Stimulated activated CD4-positive, alpha-beta T cell treated with anti-CD3 and anti-CD28 coated beads, Interleukin-12 subunit alpha, Interleukin-12 subunit beta, amount 100 ng/mL, for 48 hours (primary cell): ENCODE measurements at places on chromosomes 7 and 10.

DNA sequence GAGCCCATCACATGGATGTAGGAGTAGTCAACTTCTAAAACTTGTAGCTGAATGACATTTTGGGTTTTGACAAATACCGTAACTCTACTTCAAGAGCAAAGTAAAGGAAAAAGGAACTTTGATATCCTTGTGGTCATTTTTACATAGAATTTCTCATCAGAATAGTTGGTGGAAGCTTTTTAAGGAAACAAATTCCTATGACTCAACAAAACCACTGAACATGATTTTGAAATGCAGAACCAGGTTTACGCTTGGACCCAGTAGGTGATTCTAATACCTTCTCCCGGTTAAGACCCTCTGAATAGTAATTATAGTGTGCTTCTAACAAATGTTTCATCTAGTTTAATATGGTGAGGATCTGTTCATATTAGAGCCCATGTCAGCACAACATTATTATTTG lies 307.8 kb downstream of the GPR37 start:
- DNase-seq, result no peak

- DNase-seq, result peak; percentile 69
These were observed 172.6 kb upstream of the TNRC18 start for GRCh38 chr7:5596046-5596895.

DNA sequence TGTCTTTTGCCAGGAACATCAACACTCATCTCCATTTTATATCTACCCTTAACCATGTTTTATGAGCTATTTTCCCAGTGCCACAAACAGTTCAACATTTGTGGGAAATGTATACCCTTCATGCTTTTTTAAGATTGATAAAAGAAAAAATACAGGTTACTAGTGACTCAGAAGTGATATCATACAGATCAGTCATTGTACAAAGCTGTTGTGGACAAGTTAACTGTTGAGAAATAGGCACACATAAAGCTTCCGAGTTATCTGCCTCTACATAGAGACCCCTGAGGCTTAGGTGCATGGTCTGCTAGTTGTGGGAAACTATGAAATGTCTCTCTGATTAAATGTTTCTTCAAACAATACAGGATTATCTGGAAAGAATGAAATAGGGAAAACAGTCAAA lies 96.3 kb downstream of the LSM5 start:
- DNase-seq, result no peak

GRCh38 chr7:30163231-30163894 lies 28.6 kb downstream of the MTURN start:
- no peak for DNase-seq

- no peak for DNase-seq
These were observed 80.8 kb downstream of the INPP5A start for GRCh38 chr10:132618158-132618919.

- DNase-seq, result no peak
These were observed 12.5 kb downstream of the SHOC2 start for GRCh38 chr10:110931769-110932381.

- DNase-seq, result no peak
These were observed 150.6 kb downstream of the CACNB2 start for GRCh38 chr10:18290651-18291313.

- DNase-seq, result no peak
These were observed 137.6 kb upstream of the SVIL start for GRCh38 chr10:29772403-29772802.
